ENCODE measurements at places on chromosomes 3 and 15.

DNA sequence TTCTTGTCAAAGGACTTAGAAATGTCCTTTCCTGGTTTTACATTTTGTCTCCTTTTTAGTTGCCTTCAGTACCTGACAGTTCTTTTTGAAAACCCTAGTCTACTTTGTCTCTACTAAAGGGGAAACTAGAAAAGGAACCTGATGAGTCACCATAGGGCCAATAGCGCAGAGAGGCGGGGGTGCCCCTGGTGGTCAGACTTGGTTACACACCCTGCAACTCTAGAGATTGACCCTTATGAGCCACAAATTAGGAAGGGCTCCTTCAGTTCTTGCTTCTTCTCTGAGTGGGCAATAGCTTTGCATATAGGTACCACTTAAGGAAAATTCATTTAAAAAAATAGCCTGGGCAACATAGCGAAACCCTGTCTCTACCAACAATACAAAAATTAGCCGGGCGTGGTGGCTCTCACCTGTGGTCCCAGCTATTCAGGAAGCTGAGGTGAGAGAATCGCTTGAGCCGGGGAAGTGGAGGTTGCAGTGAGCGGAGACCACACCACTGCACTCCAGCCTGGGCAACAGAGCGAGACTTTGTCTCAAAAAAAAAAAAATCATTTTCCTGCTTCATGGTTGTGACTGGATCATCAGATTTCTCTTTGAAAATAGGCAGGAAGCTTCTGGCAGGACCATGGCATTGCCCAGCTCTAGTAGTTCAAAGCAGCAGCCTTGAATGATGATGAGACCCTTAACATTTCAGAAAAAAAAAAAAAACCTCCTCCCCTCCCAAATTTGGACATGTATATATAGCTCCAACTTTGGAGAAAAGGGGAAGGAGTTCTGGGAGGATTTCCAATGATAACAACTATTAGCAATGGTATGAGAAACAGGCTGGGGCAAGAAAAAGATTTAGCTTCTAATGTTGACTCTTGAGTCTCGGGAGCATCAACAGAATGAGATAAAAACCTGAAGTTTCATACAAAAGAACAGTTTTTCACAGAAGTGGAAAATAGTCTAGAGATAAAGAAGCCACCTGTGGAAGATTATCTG, 45.2 kb upstream of the RASA2 start:
- DNase-seq = no peak

DNA sequence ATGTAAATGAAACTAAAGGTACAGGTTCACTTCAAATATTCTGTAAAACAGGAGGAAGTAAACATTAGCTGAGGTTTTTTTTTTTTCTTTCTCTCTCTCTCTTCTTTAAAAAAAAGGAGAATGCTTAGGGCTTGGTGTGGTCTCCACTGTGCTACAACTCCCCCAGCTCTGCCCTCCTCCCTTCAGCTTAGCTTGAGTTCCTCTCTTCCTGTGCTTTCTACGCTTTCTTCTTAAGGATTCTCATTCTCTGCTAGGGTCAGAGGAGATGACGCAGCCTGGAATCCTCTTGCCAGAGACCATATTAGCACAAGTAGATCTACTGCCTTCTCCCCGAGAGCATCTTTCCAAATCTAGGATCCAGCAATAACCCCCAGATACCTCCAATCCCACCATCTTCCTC, 69.1 kb upstream of the SNRK start:
- DNase-seq = no peak

DNA sequence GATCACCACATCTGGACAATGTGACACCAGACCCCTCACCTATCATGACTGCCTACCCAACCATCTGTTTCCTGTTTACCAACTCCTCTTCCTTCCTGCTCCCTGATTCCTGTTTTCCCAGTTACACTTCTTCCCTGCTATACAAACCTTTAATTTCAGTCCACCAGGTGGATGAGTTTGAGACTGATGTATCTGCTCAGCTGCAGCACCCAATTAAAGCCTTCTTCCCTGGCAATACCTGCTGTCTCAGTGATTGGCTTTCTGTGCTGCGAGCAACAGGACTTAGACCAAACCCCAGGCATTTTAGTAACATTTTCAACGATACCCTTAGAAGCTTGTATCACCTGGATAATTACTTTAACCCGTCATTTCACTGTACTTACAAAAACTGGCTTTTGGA, 968.2 kb upstream of the NR2F2 start:
- no peak for DNase-seq

DNA sequence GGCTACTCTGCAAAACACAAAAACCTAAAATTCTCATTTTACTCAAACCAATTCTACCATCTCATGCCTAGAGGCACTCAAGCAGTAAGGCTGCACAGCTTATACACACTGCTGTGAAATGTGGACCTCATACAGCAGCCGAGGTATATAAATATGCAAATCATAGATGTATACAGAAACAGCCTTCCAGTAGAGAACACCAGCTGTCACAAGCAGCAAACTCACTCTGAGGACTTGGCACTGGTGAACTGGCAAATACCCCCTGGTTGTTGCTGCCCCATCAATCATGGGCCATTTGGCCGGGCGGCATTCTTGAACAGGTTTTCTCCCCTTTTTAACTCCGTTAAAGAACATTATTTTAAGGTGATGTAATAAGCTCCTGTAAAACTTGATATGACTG, 378.0 kb downstream of the LSAMP start:
- DNase-seq = no peak

GRCh38 chr3:120710369-120710768, 28.3 kb upstream of the HGD start:
- DNase-seq = no peak
